Keratinocyte (primary cell): ENCODE measurements at places on chromosomes 12 and 14. TPM values are rescaled to one million over a fixed set of nuclear protein-coding genes. Genes with fewer than 3 reads are reported as not detected.

Gene LRRC43
- 0.33 to 0.60 TPM (median 0.45 TPM) in 3 replicates for polyA plus RNA-seq

GRCh38 chr14:55404173-55404854, 7.3 kb downstream of the ATG14 start:
- DNase-seq = no peak

Gene EML5
- 0.60 to 2.0 TPM (median 1.4 TPM) in 3 replicates for polyA plus RNA-seq

Gene STAB2
- not detected in 3 replicates for polyA plus RNA-seq

Gene CISTR
- polyA plus RNA-seq = not detected in 3 replicates

Gene KRT72
- polyA plus RNA-seq = not detected in 3 replicates

GRCh38 chr12:28457785-28458184, 267.5 kb downstream of the CCDC91 start:
- DNase-seq = no peak

GRCh38 chr14:95504135-95505029, 12.1 kb downstream of the SYNE3 start:
- no peak for DNase-seq

GRCh38 chr14:64196814-64197411, 97.3 kb downstream of the ESR2 start:
- no peak for DNase-seq

Gene TMEM30B
- 5.6 to 8.7 TPM (median 8.1 TPM) in 3 replicates for polyA plus RNA-seq

DNA sequence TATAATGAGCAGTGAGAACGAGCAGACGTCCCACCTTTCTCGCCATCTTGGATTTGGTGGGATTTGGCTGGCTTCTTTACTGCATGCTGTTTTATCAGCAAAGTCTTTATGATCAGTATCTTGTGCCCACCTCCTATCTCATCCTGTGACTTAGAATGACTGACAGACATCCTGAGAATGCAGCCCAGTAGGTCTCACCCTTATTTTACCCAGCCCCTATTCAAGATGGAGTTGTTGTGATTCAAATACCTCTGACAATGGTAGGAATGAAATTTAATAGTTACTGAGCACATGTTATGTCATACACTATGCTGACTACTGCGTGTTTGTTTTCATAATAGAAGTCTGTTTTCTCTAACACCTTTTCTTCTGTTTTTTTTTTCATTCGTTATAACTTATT, 1.9 kb downstream of the TMTC3 start:
- no peak for DNase-seq

- no peak for DNase-seq
Observed at GRCh38 chr14:20458031-20458789, 3.0 kb downstream of the PIP4P1 start.

Gene MORN3
- polyA plus RNA-seq = 0.30 to 0.59 TPM (median 0.57 TPM) in 3 replicates

DNA sequence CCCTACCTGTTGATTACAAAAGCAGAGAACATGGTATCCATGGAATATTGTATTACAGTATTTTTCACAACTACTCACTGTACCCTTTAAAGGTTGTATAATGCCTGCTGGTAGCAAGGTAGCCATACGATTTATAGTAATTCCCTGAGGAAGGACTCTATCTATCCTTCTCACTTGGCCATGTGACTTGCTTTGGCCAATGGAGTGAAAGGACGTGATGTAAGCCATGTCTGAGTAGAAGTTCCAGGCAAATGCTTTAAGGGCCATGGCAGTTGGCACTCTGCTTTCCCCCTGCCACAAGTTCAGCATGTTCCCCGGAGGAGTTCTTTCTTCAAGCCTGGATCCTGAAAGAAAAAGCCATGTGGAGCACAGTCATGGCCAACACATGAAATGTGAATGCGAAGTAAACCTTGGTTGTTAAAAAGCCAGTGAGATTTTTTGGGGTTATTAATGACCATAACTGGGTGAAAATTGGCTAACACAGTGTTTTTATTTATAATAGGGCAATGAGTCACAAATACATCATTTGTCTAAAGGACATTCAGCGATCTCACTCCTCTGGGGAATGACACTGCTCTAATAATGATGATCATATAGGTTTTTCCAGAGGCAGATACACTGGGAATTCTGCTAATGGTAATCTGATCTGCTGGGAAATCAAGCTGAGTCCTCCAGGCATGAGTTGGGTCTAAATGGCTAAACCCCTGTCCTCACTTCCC, 67.4 kb upstream of the SLC38A2 start:
- DNase-seq = no peak

DNA sequence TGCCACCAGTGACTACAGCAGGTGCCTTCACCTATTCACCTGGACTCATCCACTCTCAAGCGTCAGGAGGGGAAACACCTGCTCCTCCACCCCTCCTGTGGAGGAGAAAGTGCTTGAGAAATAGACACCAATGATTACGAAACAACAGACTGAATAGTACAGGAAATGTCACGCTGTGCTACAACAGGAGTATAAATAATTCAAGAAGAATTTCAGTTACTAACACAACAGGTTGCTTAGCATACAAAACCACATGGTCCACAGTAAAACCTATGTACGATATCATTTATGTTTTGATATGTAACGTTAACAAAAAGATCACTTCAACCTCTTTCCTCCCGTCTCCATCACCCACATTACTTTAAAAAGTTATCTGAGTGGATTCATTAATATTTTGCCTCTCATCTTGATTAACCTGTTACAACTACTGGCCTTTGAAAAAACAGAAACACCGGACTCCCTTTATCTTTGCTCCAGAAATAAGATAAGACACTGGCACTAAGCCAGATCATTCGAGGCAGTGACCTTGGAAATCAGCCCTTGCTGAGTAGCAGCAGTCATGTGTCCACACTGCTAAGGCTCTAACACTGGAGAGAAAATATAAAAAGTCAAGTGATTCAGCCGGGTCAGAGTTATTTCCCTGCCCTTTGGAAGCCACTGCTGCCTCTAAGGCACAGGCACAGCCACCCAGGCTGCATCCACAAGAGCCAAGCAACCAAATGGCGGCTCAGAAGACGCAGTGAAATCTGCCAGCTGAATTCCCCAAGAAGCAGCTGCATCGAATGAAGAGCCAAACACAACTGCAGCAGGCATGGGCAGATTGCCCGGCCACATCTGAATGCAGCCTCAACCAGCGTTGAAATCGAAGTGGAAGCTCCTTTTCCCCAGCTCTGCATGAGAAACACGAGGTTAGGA, 40.9 kb downstream of the NT5DC3 start:
- DNase-seq = peak; percentile 62

GRCh38 chr14:75144944-75145343, 18.1 kb upstream of the NEK9 start:
- no peak for DNase-seq

DNA sequence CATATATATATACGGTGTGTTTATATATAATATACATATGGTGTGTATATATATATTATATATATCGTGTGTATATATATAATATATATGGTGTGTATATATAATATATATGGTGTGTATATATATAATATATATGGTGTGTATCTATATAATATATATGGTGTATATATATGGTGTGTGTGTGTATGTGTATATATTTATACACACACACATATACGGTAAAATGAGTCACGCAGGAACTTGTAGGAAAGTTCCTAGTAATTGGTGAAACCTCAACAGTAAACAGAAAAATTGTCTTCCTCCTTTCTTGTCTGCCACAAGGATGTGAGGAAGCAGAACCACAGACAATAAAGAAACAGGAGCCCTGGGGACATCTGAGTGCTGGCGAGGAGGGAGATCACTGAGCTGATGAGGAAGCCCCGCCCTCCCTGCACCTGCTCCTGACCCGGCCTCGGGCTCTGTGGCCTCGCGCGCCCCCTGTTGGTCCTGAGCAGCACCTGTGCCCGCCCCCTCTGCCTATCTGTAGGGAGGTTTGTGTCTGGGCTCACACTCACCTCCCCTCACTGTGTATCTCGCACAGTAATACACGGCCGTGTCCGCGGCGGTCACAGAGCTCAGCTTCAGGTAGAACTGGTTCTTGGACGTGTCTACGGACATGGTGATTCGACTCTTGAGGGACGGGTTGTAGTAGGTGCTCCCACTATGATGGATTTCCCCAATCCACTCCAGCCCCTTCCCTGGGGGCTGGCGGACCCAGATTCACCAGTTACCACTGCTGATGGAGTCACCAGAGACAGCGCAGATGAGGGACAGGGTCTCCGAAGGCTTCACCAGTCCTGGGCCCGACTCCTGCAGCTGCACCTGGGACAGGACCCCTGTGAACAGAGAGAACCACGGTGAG, 1079.4 kb downstream of the TMEM121 start:
- no peak for DNase-seq

DNA sequence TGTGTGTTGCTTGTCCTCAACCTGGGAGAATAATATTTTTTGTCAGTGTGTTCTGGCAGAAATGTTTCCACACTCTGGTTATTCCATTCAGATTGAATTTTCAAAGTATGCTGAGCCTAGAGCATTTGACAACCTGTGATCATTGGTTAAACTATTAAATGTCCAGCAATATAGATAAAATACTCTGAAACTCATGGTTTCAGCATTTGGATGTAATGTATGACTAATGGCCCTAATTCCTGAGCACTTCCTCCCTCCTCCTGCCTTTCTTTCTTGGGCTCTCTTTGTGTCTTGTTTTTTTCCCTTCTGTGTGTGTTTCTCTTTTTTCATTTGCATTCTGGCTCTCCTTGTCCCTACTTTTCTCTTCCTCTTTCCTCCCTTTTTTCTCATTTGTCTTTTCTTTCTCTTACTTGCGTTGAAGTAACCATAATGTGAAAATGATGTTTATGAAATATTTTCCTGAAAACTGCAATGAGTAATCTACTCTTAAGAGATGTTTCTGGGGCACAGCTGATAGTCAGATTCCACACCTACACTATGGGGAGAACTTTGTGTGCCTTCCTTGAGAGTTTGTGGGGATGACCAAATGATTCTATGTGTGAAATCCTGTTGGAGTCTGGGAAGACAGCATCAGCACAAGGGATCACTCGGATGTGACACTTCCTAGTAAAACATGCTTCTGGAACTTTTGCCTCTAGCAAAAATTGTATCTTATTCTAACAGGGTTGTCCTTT, 74.6 kb downstream of the FRMD6 start:
- DNase-seq = no peak

DNA sequence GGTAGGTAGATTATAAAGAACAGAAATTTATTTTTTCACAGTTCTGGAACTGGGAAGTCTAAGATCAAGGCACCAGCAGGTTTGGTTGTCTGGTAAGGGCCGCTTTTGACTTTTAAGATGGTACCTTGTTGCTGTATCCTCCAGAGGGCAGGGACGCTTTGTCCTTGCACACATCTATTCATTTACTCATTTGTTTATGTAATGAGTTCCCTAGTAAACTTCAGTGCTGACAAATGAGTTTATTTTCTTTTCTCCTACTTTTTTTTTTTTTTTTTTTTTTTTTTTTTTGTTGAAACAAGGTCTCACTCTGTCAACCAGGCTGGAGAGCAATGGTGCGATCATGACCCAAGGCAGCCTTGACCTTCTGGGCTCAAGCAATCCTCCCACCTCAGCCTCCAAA, 195.7 kb downstream of the FBXL14 start:
- DNase-seq = no peak

Gene TPPP2
- polyA plus RNA-seq = not detected in 3 replicates

DNA sequence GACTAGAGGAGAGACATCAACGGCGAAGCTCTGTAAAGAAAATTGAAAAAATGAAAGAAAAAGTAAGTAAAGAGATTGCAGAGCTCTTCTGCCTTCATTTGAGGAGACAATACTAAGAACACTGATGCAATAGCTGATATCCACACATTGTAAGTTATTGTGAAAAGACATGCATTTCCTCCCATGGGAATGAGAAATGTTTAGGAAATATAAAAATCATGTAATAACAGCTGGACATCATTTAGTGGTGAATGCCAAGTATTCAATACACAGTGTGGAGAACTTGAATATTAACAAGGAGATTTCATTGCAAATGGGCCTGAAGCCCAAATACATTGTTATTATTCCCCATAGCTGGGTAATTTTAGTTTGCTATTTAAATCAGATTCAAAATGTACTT, 179.2 kb downstream of the KICS2 start:
- DNase-seq = no peak

Gene FOXA1
- polyA plus RNA-seq = 0.09 to 0.85 TPM (median 0.45 TPM) in 3 replicates

DNA sequence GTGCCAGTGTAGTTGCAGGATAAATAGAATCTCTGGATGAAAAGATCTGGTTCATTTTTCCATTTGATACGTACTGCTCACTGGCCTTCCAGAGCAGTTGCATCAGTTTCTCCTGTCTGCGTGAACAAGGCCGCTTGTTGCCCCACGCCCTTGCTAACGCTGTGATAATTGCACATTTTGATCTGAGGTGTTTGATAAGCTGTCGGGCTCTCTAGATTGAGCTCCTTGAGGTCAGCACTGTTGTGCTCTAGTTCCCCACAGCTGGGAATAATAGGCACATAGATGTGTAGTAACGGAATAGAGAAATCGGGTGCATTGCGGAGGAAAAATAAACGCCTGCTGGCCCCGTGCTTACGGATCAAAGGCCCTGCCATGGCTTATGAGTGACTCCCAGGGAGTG, 42.8 kb upstream of the TRAF3 start:
- DNase-seq = no peak

GRCh38 chr12:28446031-28446430, 255.8 kb downstream of the CCDC91 start:
- no peak for DNase-seq

GRCh38 chr14:46550836-46551235, 100.7 kb downstream of the RPL10L start:
- no peak for DNase-seq

- DNase-seq = no peak
Observed at GRCh38 chr12:29703528-29703927, 80.2 kb downstream of the TMTC1 start.

Gene MTHFD1
- polyA plus RNA-seq = 35.5 to 74.2 TPM (median 63.2 TPM) in 3 replicates

- DNase-seq = no peak
Observed at GRCh38 chr12:59650588-59651228, 54.9 kb downstream of the SLC16A7 start.

Gene PNP
- polyA plus RNA-seq = 227 to 325 TPM (median 243 TPM) in 3 replicates

Gene STAC3
- polyA plus RNA-seq = 0.27 to 0.94 TPM (median 0.62 TPM) in 3 replicates

DNA sequence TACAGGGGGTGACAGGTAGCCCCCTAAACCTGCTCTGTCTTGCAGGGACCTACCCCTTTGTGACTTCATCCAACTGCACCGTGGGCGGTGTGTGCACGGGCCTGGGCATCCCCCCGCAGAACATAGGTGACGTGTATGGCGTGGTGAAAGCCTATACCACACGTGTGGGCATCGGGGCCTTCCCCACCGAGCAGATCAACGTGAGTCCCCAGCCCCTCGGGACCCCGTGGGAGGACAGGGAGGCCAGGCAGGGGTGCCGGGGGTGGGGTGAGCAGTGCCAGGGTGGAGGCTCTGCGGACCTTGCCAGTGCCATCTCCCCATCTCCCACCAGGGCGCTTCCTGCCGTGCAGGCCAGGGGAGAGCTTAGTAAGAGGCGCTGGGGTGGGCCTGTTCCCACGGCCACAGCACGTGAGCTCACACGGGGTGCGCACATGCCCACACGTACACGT, 11.1 kb upstream of the SIVA1 start:
- no peak for DNase-seq
